Activated CD4-positive, alpha-beta memory T cell treated with anti-CD3 and anti-CD28 coated beads, Interleukin-2, amount 10 ng/mL, durations not matched to agents 7 days and 5 days (primary cell): ENCODE measurements at places on chromosomes 4 and X. TPM values are rescaled to one million over a fixed set of nuclear protein-coding genes. Genes with fewer than 3 reads are reported as not detected.

Gene G3BP2
- 185 TPM for total RNA-seq

Gene DUSP9
- total RNA-seq, result not detected

Gene FGD1
- 0.13 TPM for total RNA-seq

Gene MCF2
- 0.40 TPM for total RNA-seq

Gene NAA15
- total RNA-seq, result 52.5 TPM

Gene ARR3
- not detected for total RNA-seq

Gene INTS6L
- 25.0 TPM for total RNA-seq

Gene SYP
- total RNA-seq, result 1.2 TPM

Gene PHOX2B
- not detected for total RNA-seq

Gene RHOXF2B
- not detected for total RNA-seq

Gene RAI2
- total RNA-seq, result not detected

DNA sequence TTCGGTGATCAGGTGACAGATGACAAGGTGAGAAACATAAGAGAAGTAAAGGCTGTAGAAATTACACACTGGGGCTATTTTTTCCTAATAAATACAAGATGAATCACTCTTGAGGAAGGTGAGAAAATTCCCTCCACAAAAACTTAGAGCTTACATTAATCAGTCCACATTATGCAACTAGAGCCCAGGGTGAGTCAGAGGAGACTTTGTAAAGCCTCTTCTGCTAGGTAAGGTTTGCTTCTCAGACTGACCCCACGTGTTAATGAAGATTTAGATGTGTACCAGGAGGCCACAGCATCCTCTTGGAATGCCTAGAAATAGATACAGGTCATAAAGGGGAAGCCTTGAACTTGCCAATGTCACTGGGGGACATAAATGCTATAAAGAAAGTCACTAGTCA is 396.0 kb upstream of the SMIM31 start:
- no peak for DNase-seq
- no peaks in the 10 kb centered on the region for H3K36me3 ChIP-seq
- no peaks in the 10 kb centered on the region for H3K27me3 ChIP-seq
- H3K27ac ChIP-seq, result no peak overlapping the region

- no peak overlapping the region for H3K4me3 ChIP-seq
- H3K36me3 ChIP-seq, result no peaks in the 10 kb centered on the region
- peaks cover 30% of the 10 kb centered on the region for H3K27me3 ChIP-seq
- no peak for DNase-seq
- H3K4me1 ChIP-seq, result no peaks in the 10 kb centered on the region
Observed at GRCh38 chr4:150072471-150072870, 5.8 kb upstream of the DCLK2 start.

GRCh38 chr4:61204353-61205060 is 4.4 kb downstream of the ADGRL3 start:
- no peak for DNase-seq
- peaks cover 1% of the 10 kb centered on the region for H3K4me1 ChIP-seq
- H3K36me3 ChIP-seq, result peaks cover 3% of the 10 kb centered on the region
- H3K27ac ChIP-seq, result no peak overlapping the region

DNA sequence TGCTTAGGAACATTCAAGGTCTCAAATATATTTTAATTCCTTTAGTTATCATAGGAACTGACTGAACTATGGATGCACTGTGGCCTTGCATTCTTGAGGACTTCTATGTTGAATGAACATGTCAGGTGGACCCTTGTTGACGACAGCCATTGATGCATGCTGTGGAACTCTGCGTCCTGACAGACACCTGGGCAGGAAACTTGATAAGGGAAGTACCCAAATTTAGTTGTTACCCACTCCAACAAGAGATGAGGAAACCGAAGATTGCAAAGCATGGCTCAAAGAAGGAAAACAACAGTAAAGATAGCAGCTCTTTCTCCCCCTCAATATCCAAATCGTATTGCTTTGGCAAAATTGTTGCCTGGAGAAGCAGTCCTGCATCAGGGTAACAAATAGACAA is 540.0 kb upstream of the NR3C2 start:
- no peak overlapping the region for H3K27ac ChIP-seq
- DNase-seq, result no peak
- no peaks in the 10 kb centered on the region for H3K36me3 ChIP-seq
- H3K4me1 ChIP-seq, result no peaks in the 10 kb centered on the region
- H3K4me3 ChIP-seq, result no peak overlapping the region
- H3K27me3 ChIP-seq, result no peaks in the 10 kb centered on the region

GRCh38 chrX:108268434-108269080 is 169.7 kb downstream of the COL4A6 start:
- no peak overlapping the region for H3K4me3 ChIP-seq
- no peak overlapping the region for H3K27ac ChIP-seq

GRCh38 chrX:16834806-16835205 is 35.4 kb downstream of the RBBP7 start:
- H3K27me3 ChIP-seq, result no peaks in the 10 kb centered on the region
- no peaks in the 10 kb centered on the region for H3K4me1 ChIP-seq
- no peak for DNase-seq
- no peak overlapping the region for H3K27ac ChIP-seq
- peaks cover 5% of the 10 kb centered on the region for H3K36me3 ChIP-seq

GRCh38 chrX:968148-968965 is 244.1 kb downstream of the CRLF2 start:
- DNase-seq, result no peak
- H3K27me3 ChIP-seq, result no peaks in the 10 kb centered on the region
- no peak overlapping the region for H3K27ac ChIP-seq
- H3K4me1 ChIP-seq, result no peaks in the 10 kb centered on the region
- no peaks in the 10 kb centered on the region for H3K36me3 ChIP-seq

DNA sequence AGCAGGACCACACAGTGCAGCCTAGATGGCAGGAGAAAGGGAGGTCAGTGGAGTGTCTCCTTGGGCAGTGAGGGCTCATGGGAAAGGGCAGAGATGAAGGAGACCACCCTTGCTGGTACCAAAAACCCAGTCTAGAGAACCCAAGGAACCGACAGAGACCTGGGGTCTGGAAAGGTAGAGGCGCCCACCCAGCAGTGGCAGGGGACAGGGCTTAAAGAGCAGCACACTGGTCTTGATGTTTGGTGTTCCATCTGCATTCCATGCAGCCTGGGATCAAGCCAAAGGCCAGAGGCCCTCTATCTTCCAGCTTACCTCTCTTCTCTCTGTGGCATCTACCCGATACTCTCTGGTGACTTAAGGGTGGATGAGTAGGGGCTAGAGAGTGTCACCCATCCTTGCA is 127.5 kb downstream of the PJA1 start:
- no peaks in the 10 kb centered on the region for H3K27me3 ChIP-seq
- H3K36me3 ChIP-seq, result no peaks in the 10 kb centered on the region
- no peak for DNase-seq
- H3K27ac ChIP-seq, result no peak overlapping the region

DNA sequence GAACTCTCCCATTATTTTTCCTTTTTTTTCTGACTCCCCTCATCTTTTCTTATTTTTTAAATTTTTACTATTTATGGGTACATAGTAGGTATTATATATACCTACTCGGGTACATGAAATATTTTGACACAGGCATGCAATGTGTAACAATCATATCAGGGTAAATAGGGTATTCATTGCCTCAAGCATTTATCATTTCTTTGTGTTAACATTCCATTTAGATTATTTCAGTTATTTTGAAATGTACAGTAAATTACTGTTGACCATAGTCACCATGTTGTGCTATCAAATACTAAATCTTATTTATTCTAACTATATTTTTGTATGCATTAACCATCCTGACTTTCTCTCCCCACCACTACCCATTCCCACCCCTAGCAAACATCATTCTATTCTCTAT is 33.8 kb upstream of the SLIT2 start:
- H3K4me3 ChIP-seq, result no peak overlapping the region
- H3K4me1 ChIP-seq, result no peaks in the 10 kb centered on the region
- H3K36me3 ChIP-seq, result no peaks in the 10 kb centered on the region
- DNase-seq, result no peak
- H3K27me3 ChIP-seq, result no peaks in the 10 kb centered on the region

DNA sequence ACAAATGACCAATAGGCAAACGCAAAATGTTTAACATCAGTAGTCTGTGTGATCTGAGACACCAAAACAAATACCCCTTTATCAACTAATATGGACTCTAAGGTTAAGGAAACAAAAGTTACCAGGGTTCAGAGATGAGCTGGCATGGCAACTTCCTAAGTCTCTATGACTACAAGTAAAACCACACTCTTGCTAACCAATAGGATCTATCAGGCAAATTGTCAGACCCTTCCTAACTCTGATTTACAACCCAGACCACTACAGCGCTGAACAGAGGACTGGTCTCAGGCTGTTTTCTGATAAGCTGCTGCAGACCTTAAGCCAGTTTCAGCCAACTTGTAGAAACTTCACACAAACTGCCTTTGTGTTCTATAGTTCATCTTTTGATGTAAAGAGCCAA is 608.0 kb downstream of the TLL1 start:
- no peaks in the 10 kb centered on the region for H3K36me3 ChIP-seq
- H3K27ac ChIP-seq, result no peak overlapping the region
- H3K4me3 ChIP-seq, result no peak overlapping the region

- H3K36me3 ChIP-seq, result no peaks in the 10 kb centered on the region
- no peaks in the 10 kb centered on the region for H3K27me3 ChIP-seq
- DNase-seq, result no peak
- H3K4me1 ChIP-seq, result no peaks in the 10 kb centered on the region
- H3K4me3 ChIP-seq, result no peak overlapping the region
Observed at GRCh38 chr4:111556141-111556781, 589.0 kb upstream of the FAM241A start.

- no peak for DNase-seq
- no peak overlapping the region for H3K4me3 ChIP-seq
- H3K4me1 ChIP-seq, result no peaks in the 10 kb centered on the region
Observed at GRCh38 chr4:30399476-30399875, 320.7 kb upstream of the PCDH7 start.

DNA sequence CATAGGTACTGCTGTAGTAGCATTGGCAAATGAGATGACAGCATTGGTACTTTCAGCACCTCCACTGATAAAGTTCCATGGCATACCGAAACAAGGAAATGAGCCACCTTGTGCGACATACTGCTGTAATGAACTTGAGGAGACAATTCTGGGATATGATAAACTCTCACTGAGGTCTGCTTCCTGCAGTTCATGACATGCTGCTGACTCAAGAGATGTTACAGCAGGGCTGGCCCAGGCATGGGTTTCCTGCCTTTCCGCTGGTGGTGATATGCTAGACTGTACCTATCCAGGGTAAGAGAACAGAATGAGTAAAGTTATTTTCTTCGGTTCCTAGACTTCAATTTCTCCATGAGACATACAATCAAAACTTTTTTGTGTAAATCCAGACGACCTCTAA is 17.1 kb downstream of the BEND2 start:
- H3K36me3 ChIP-seq, result no peaks in the 10 kb centered on the region
- H3K27me3 ChIP-seq, result no peaks in the 10 kb centered on the region
- no peak overlapping the region for H3K4me3 ChIP-seq
- no peak overlapping the region for H3K27ac ChIP-seq

GRCh38 chr4:37562592-37562991 is 123.6 kb downstream of the RELL1 start:
- H3K4me3 ChIP-seq, result no peak overlapping the region
- H3K4me1 ChIP-seq, result no peaks in the 10 kb centered on the region
- H3K27me3 ChIP-seq, result no peaks in the 10 kb centered on the region
- H3K36me3 ChIP-seq, result no peaks in the 10 kb centered on the region
- no peak overlapping the region for H3K27ac ChIP-seq

DNA sequence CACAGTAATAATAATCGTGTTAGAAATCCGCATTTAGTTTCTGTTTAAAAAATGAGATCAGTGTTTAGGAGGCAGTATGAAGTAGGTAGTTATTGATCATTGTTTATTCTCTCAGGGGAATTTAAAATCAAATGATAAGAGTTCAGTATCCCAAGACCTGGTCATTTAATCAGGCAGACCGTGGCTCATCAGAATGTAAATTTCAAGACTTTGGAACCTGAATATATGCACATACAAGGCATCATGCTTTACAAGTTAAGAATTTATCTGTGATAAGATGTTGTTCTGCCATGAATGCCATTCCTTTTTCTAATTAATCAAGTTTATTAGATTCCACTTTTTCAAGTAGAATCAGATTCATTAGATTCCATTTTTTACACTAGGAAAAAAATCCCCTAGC is 133.5 kb upstream of the MAOA start:
- no peaks in the 10 kb centered on the region for H3K4me1 ChIP-seq
- DNase-seq, result no peak
- H3K4me3 ChIP-seq, result no peak overlapping the region
- H3K27ac ChIP-seq, result no peak overlapping the region

GRCh38 chrX:11426712-11427452 is 133.7 kb downstream of the AMELX start:
- H3K4me3 ChIP-seq, result no peak overlapping the region
- peaks cover 13% of the 10 kb centered on the region for H3K27me3 ChIP-seq
- H3K4me1 ChIP-seq, result peaks cover 4% of the 10 kb centered on the region
- DNase-seq, result no peak
- no peak overlapping the region for H3K27ac ChIP-seq

GRCh38 chr4:146029939-146030710 is 91.5 kb upstream of the ZNF827 start:
- H3K27me3 ChIP-seq, result peaks cover 13% of the 10 kb centered on the region
- H3K4me3 ChIP-seq, result no peak overlapping the region
- H3K27ac ChIP-seq, result no peak overlapping the region
- H3K4me1 ChIP-seq, result peaks cover 5% of the 10 kb centered on the region

- H3K4me1 ChIP-seq, result peaks cover 33% of the 10 kb centered on the region
- no peak overlapping the region for H3K27ac ChIP-seq
- no peak overlapping the region for H3K4me3 ChIP-seq
- H3K36me3 ChIP-seq, result peaks cover 6% of the 10 kb centered on the region
- no peaks in the 10 kb centered on the region for H3K27me3 ChIP-seq
Observed at GRCh38 chrX:24494647-24495075, 29.6 kb downstream of the PDK3 start.

DNA sequence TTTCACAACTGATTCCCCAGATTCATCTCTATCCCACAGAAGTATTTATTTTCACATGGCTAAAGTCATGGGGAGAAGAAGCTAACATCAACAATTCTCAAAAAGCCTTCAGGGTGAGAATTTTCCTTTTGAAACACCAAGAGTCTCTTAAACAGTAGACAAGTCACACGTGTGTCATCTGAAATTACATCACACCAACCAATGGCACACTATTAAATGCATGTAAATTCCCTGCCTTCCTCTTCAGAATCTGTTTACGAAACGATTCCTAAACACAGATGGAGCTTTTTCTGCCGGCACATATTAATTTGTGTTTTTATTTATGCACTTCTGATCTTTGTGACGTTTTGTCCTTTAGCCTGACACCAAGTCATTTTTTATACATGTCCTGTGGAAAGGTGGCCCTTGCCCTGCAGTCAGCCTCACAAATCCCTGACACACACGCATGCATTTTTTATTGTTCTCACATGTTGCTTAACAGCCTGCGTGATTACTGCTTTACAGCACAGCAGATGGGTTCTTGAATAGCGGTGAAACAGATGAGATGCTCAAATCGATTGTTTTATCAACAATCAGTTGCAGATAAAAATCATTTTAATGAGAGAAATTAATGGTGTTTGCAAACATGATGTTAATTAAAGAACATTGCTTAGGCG is 735.9 kb upstream of the TENM3 start:
- no peak overlapping the region for H3K27ac ChIP-seq
- no peak overlapping the region for H3K4me3 ChIP-seq
- no peaks in the 10 kb centered on the region for H3K4me1 ChIP-seq
- DNase-seq, result no peak

GRCh38 chr4:157582141-157582540 is 361.6 kb downstream of the GRIA2 start:
- H3K27me3 ChIP-seq, result no peaks in the 10 kb centered on the region
- no peaks in the 10 kb centered on the region for H3K4me1 ChIP-seq
- H3K4me3 ChIP-seq, result no peak overlapping the region
